Right cardiac atrium (tissue), 5 donors: ENCODE measurements at places on chromosomes 2 and 18.

GRCh38 chr2:64678771-64679590 lies 25.3 kb upstream of the SERTAD2 start:
- no peak for DNase-seq

DNA sequence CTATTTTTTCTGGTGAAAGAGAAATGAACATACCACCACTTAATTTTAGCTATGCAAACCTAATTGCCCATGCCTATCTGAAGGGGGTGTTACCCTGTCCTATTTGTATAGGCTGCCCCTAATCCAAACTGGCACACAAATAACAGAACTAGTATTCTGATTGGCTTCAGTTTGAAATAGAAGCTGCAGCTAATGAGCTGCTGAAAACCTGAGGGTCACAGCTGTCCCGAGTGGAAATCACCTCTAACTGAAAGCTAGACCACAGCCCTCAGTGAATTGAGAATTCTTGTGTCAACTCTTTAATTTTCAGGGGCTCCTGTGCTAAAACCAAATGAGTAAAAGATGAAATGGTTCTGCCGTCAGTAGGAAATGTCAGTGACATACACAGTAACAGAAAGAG lies 28.7 kb downstream of the CCDC141 start:
- DNase-seq: no peak

GRCh38 chr2:200515155-200515554 lies 5.3 kb upstream of the KCTD18 start:
- no peak for DNase-seq

DNA sequence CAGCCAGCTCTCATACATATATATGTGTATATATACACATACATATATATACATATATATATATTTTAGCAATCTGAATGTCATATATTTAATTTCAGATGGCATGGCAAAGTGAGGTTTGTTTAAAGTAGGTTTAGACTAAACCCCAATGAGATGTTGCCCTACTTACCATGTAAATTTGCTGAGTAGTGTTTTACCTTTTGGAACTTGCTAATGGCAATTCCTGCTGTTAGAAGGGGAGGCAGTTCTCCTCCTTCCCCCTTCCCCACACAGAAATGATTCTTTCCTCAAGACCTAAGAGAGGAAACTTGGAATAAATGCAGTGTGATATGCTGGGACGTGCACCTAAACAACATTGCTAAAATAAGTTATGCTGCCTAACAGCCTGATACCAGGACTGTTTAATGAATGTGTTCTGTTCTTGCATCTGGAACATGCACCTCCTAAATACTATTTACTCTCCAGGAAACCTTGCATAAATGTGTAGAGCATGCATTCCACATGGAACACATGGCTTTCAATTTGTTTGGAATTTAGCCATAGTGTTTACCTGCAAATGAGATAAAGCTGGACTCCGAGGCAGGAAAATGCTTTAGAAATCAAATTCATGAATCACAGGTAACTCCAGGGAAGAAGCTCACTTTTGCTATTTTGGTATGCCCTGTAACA lies 252.9 kb upstream of the SIX3 start:
- DNase-seq: no peak

DNA sequence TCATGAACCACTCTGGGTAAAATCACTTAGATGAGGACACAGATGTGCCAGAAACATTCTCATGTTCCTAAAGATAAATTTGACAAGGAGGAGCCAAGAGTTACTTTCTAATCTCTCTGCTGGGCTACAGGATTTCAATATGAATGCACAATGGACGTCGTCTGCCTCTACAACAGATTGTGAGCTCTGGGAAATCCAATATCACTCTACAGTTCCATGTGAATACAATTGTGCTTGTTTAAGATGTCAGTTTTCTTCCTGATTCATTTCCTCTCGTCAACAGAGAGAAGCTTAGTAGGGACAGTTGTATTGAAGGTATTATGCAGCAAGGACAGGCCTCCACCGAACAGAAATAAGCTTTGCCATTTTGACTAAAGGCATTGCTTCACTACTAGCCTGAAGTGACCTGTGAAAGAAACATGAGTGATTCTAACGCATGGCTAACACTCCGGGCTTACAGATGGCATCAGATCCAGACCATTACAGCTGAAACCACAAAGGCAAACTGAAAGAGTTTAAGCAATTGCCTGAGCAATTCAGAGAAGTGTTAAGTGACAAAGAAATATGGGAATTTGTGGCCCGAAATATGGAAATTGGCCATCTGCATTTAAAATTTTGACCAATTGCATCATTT lies 1591.5 kb downstream of the LRP1B start:
- no peak for DNase-seq

- no peak for DNase-seq
Measured at GRCh38 chr2:222240676-222241049, 58.1 kb downstream of the PAX3 start.

DNA sequence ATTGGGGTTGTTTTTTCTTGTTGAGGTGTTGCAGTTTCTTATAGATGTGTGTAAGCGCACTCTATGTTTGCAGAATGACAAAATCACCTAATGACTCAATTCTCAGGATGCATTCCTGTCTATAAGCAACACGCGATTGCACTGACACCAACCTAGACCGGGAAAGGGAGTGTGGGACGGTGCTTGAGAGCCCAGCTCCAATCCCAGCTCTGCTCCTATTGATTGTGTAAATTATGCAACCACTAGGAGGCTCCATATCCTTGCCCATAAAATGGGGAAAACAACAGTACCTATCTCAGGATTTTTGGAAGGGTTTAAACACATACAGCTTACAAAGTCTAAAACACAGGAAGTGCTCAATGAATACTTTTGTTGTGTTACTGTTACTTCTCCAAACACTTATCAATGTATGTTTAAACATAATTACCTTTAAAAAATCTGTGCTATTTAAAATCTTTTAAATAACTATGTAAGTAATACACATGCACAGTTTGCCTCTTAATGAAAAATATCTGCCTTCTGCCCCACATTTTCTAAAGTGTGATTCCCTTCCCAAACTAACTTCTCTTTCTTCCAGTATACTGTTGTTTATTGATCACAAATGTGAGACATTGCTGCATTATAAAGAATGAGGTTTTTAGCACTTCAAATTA lies 132.5 kb downstream of the SPHKAP start:
- no peak for DNase-seq
